Neural progenitor cell (in vitro differentiated cells): ENCODE measurements at places on chromosomes 2 and 18. TPM values are rescaled to one million over a fixed set of nuclear protein-coding genes. Genes with fewer than 3 reads are reported as not detected.
A peak's percentile ranks its signal among the peaks of the same experiment; 100 is the strongest.

Gene PXDN
- total RNA-seq, result 118 and 128 TPM in 2 replicates

- peaks cover 44% of the 10 kb centered on the region for H3K4me1 ChIP-seq
- no peak overlapping the region for H3K27ac ChIP-seq
- peak overlapping the region; percentile 61 for H3K4me3 ChIP-seq
- peaks cover 78% of the 10 kb centered on the region for H3K27me3 ChIP-seq
- peak; percentile 96 for DNase-seq
- H3K36me3 ChIP-seq, result no peaks in the 10 kb centered on the region
Observed at GRCh38 chr2:66432801-66433694, 1.9 kb upstream of the MEIS1 start.

- H3K27me3 ChIP-seq, result no peaks in the 10 kb centered on the region
- no peaks in the 10 kb centered on the region for H3K4me1 ChIP-seq
- H3K4me3 ChIP-seq, result no peak overlapping the region
Observed at GRCh38 chr2:18531194-18531593, 29.3 kb downstream of the RDH14 start.

DNA sequence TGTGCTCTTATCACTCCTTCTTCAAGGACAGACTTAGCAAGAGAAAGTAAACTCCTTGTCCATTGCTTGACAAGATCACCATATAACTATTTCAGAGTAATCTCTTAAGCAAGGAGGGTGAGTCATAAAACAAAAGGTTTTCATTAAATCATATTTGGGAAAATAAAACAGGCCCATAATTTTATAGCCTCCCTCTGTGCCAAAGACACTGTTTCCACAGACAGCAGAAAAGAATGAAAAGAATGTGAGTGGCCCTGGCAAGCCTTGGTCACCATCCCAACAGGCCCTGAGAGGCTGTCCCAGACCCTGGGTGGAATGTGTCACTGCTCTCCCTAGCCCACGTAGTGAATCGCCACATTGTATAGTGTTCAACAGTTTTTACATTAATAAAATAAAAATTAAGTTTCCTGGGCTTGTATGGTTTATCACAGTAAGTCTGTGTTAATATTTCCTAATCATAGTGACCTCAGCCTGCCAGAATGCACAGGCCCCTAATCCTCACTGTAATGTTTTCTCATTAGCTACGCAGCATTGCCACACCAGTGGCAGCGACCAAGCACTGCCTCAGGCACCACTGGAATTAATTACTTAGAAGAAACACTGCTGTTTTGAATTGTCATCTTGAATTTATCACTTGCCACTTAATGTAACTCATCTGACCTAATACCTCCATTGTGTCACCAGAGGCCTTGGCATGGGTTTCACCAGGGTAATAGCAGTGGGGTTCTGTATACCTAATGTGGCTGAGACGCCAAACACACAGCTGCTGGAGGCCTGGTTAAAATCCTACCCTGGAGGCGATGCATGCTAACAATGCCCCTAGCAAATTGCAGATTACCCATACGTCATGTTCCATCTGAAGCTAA is 401.9 kb downstream of the LNPK start:
- no peaks in the 10 kb centered on the region for H3K27me3 ChIP-seq
- DNase-seq, result peak; percentile 44
- no peaks in the 10 kb centered on the region for H3K36me3 ChIP-seq
- H3K4me1 ChIP-seq, result peaks cover 15% of the 10 kb centered on the region

DNA sequence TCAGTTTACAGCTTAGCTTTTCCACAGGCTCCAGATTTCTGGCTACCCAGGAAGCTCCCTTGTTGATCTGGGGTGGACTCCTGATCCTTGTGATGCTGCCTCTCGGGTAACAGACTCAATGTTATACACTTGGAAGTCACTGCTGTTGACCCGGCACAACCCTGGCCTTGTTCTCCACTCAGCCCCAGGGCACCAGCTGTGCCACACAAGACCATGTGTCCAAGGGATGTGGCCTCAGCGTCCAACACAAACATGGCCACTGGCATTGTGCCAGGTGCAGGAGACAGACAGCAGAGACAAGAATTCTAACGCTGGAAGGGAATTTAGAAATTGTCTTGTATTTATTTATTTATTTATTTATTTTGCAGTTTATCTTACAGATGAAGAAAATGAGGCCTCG is 39.0 kb upstream of the PPP4R1 start:
- no peak overlapping the region for H3K4me3 ChIP-seq
- H3K4me1 ChIP-seq, result no peaks in the 10 kb centered on the region
- no peaks in the 10 kb centered on the region for H3K27me3 ChIP-seq
- no peaks in the 10 kb centered on the region for H3K36me3 ChIP-seq
